Aorta (tissue), 5 donors: ENCODE measurements at places on chromosomes 1 and 21. TPM values are rescaled to one million over a fixed set of nuclear protein-coding genes. Genes with fewer than 3 reads are reported as not detected.

The PLPP3 gene
- total RNA-seq: 112 TPM

The RYR2 gene
- total RNA-seq: 128 TPM

The SPRR2F gene
- not detected for total RNA-seq

The GPA33 gene
- total RNA-seq: not detected

The ANKRD35 gene
- 7.2 TPM for total RNA-seq

The LCE1A gene
- not detected for total RNA-seq

The NCAM2 gene
- total RNA-seq: 4.4 TPM

The ANGPTL3 gene
- total RNA-seq: not detected

The CAPN8 gene
- total RNA-seq: 0.45 TPM

The MYBPH gene
- total RNA-seq: not detected

The A3GALT2 gene
- total RNA-seq: 0.36 TPM

The SELE gene
- 14.8 TPM for total RNA-seq

The CATSPERE gene
- 2.0 TPM for total RNA-seq

The HTR1D gene
- not detected for total RNA-seq

The KRTAP13-1 gene
- not detected for total RNA-seq

The NR1I3 gene
- total RNA-seq: not detected

The BMP8B gene
- 1.4 TPM for total RNA-seq

The IGSF9 gene
- total RNA-seq: 0.30 TPM

The CD5L gene
- 1.0 TPM for total RNA-seq

The PEAR1 gene
- total RNA-seq: 32.9 TPM

The MFN2 gene
- total RNA-seq: 57.1 TPM

The WNT2B gene
- total RNA-seq: 5.8 TPM

The CHTOP gene
- 54.3 TPM for total RNA-seq

The DPYD gene
- total RNA-seq: 51.3 TPM

The LAMC1 gene
- 242 TPM for total RNA-seq

The GNG12 gene
- total RNA-seq: 175 TPM

The CHIA gene
- total RNA-seq: not detected

The RHOC gene
- total RNA-seq: 269 TPM

The KRTAP7-1 gene
- total RNA-seq: not detected

The GPBP1L1 gene
- 113 TPM for total RNA-seq

The GBP6 gene
- total RNA-seq: not detected

The CFH gene
- total RNA-seq: 284 TPM

The RBBP4 gene
- 114 TPM for total RNA-seq

The PLA2G5 gene
- total RNA-seq: 4.0 TPM

The FBXO2 gene
- total RNA-seq: 9.8 TPM

The NID1 gene
- 63.3 TPM for total RNA-seq

The SLC45A1 gene
- total RNA-seq: 5.4 TPM

The CSMD2 gene
- 2.4 TPM for total RNA-seq

The FALEC gene
- total RNA-seq: 0.99 TPM

The C1orf141 gene
- total RNA-seq: not detected

The HLX gene
- 13.1 TPM for total RNA-seq

The AGT gene
- total RNA-seq: 49.1 TPM
